Stimulated activated CD4-positive, alpha-beta T cell treated with anti-CD3 and anti-CD28 coated beads, TNF-alpha, amount 100 ng/mL, for 24 hours (primary cell): ENCODE measurements at places on chromosomes 4 and X.

- DNase-seq: no peak
These were observed 2.1 kb upstream of the PITX2 start for GRCh38 chr4:110624904-110625494.

DNA sequence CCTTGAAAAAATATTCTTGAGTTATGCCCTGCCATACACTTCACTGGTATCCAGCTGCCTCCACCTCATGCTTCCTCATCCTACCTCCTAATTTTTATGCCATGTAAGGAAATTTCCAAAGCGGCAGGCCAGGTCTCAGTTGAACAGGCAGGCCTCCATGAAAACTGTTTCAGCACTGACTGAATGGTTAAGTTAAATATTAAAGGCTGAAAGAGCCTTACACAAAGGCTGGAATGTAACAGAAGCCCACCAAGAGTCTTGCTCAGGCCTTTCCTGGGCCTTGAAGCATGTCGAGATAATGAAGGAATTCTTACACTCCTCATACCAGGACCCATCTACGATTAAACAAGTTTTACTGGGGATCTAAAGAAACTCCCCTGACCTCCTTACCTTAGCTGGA, 359.6 kb upstream of the NOCT start:
- DNase-seq: no peak

GRCh38 chr4:138798404-138798803, 217.2 kb upstream of the NOCT start:
- no peak for DNase-seq

- no peak for DNase-seq
These were observed 50.3 kb downstream of the SH3RF1 start for GRCh38 chr4:169220447-169220846.

DNA sequence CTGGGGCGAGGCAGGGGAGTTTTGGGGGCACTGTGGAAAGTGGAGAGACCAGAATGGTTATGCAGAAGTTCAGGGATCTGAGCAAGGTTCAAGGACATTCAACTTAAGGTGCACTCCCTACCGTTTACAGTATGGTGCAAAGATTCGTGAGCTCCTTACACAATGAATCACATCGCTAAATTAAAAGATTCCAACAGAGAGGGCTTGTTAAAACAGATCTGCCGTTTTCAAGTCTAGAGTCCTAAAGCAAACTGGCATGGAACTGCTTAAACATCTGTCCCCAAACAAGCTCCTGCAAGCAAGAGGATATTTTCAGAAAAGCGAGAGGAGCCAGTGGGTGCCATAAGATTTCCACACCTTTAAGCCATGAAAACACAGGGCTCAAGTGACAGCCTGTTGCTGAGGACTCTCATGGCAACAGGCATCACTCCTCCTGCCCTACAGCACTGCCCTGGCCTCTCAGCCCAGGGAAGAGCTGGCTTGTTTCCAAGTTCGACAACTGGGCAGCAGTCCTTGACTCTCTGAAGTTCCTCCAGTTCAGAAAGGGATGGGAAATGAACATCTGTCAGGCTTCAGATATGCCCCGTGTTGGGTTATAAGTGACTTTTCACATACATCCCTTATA, 10.0 kb downstream of the FAM184B start:
- no peak for DNase-seq

DNA sequence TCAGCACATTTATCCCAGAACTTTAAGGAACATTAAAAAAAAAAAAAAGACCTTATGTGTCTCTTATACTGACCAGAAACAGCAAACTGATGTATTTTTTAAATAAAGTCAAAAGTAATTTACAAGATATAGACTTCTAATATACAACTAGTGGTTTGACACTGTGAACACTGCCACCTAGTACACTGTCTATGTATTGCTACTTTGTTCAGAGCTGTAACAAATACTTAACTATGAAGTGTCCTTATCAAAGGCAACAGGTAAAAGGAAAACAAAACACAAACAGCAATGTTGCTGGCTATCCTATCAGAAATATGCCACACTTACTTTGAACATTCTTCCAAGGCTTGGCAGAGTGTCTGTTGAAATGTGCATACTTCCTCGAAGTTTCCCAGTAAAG, 60.4 kb downstream of the CD40LG start:
- DNase-seq: no peak

GRCh38 chr4:153374442-153374841, 30.0 kb downstream of the MND1 start:
- DNase-seq: no peak

DNA sequence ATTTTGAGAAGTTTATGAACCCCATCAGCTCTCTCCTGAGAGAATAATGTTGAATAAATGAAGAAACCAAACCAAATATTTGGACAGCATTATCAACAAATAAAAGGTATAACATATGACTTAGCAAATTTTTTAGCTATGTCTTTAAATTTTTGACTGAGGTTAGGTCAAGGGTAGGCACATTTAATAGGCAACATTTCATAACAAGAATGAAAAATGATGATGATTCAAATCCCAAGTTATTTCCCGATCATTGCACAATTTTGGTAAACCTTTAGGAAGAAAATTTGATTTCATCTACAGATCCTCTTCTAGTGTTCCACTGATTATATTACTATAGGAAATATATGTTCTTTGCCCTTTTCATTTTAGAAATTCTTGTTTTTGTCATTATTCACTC, 123.7 kb upstream of the TLR3 start:
- DNase-seq: no peak

DNA sequence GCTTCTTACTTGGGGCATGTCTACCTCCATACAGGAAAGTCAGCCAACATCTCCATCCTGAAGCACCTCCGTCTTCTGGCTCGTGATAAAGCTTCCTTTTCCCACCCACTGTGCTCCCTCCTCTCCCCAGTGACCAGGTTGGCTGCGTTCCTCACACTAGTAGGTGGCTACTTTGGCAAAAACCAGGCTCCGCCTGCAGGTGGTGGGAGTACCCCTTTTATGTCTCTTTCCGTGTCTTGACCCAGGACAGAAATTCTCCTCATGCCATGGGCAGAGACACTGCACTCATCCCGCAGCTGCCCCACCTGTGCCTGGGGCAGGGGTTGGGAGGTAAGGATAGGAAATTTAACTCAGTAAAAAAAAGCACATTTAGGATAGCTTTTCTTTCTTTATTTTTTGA, 50.9 kb downstream of the ENPP6 start:
- DNase-seq: no peak

DNA sequence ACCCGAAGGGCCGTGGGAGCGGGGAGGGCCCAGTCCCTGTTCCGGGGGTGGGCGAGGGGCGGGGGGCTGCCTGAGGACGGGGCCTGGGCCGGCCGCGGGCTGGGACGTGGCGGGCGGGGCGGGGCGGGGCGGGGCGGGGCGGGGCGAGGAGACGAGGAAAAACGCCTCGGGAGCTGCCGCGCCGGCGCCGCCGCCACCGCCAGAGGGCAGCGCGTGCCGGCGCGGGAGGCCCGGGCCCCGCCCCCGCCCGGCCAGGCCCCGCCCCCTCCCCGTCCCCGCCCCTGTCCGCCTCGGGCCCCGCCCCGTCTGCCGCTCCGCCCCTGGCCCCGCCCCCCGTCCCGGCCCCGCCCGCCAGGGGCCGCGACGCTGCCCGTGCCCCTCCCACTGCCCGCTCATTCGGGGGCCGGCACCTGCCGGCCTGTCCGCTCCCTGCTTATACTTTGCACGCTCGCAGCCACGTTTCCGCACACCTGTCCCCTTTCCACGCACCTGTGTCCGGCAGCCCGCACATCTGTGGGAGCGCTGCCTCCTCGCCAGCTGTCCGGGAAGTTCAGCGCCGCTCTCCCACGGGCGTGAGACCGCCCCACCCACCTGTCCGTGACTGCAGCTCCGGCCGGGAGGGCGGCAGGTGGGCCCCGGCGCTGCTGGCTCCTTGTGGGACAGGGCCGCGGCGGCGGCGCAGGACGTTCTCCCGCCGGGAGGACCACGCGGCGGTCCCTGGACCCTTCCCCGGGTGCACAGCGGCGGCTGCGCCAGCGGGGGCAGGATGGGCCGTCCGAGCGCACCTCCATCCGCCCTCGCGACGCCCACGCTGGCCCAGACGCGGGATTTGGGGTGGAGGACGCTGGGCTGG, 1.7 kb upstream of the FGFRL1 start:
- DNase-seq: no peak

- DNase-seq: no peak
These were observed 143.5 kb downstream of the MGST2 start for GRCh38 chr4:139808808-139809756.

DNA sequence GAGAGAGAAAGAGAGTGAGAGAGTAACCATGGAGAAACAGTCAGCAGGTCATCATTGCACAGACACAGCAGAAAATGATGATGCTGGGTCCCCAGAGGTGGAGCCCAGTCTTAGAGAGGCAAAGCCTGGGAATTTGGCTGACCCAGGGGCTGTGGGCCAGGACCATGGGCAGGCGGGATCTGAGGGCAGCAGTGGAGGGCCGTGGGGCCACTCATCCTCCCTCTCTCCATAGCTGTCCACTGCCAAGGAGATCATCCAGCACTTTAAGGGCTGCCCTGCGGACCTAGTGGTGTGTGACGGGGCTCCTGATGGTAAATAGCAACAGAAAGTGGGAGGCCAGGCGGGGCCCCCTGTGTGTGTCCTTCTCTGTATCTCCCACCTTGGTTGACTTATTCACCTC, 2.8 kb downstream of the FTSJ1 start:
- no peak for DNase-seq

DNA sequence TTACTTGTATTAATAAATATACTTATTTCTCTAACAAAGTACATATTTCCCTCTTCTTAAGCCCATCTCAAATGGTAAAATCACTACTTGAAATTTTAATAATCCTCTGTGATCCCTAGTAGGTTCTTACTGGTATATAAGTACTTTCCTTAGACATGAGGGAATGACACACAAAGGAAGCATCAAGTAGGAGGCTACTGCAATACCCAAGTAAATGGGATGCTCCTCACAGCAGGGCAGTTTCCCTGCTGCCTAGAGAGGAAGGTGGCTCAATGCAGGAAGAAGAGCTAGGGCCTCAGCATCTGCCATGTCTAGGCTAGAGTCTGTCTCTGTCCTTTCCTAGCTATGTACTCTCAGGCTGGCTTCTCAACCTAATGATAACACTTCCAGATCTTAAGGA, 122.1 kb upstream of the DIPK2B start:
- DNase-seq: no peak

- DNase-seq: no peak
These were observed 391.5 kb downstream of the SPOCK3 start for GRCh38 chr4:166842795-166843261.

DNA sequence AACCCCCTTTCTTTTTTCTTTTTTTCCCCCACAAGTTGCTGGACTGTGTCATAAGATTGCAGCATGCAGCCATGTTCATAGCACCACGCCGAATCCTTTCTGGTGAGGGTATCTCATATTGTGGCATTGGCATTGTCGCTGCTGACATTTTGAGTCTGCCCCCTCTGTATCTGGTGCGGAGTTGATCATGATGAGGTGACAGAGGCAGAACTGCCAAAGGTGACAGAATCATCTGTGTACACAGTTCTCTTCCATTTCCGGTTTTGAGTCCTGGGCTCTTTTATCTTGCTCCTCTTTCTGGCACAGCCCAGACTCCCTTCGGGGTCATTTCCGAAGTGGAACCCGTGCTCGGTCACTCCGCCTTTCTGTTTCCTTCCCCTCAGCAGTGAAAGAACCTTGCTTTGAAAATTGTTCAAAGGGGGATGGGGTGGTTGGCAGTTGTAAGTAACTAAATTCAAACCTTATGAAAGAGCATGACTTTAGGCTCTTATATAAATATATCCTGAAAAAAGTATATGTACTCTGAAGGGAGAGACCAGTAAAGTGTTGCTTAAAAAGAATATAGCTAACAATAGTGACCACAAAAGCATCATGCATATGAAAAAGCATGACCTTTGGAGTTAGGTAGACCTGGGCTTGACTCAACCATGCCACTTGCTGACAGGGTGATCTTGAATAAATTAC, 55.0 kb upstream of the BMP2K start:
- DNase-seq: peak; percentile 4

DNA sequence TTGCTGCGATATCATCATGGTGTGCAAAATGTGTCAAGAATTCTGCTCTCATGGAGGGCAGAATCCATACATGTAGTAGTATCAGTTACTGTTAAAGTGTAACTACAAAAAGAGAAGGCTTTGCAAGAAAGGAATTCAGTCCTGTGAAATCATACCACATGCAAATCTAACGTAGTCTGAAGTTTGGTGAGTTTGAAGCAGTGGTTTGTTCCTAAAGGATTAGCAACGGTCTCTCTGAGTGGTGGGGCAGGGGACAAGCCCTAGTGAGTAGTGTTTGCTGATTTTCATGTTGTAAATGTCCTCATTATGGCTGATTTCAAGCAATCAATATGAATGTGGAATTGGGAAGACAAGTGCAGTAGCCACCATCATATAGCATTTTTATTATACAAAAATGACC, 47.1 kb upstream of the CLNK start:
- no peak for DNase-seq

- DNase-seq: no peak
These were observed 724 bp downstream of the THOC2 start for GRCh38 chrX:123731987-123732669.

GRCh38 chr4:74174421-74174820, 16.5 kb downstream of the MTHFD2L start:
- no peak for DNase-seq

DNA sequence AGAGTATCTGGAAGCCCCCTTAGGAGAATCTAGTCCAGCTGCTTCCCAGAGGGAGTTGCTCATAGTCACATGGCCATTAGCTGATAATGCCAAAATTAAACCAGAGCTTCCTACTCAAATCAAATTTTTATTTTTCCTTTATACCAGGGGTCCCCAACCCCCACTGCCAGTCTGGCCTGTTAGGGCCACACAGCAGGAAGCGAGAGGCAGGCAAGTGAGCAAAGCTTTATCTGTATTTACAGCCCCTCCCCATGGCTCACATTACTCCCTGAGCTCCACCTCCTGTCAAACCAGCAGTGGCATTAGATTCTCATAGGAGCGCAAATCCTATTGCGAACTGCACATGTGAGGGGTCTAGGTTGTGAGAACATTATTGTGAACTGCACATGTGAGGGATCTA, 19.2 kb upstream of the TNIP3 start:
- no peak for DNase-seq

DNA sequence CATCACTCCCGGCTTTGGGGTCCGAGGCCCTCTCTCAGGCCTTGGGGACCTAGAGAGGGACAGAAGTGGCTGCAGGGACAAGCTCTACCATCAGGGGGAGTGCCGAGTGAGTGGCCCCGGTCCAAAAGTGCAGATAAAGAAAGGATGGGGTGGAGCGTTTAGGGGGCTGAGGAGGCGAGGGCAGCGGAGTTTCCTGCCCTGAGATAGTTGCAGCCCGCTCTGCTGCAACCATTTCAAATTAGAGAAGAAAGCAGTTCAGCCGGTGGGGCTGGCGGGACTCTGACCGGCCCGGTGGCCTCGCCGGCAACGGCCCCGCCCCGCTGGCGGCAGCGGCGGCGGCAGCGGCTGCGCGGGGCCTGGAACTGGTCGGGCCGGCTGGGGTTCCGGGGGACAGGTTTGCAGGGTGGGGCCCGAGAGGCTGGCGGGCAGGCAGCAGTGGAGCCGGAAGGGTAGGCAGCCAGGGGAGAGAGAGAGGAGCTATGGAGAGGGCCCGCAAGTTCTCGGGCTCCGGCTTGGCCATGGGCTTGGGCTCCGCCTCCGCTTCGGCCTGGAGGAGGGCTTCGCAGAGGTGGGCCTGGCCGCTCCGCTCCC, 7.6 kb downstream of the DLG3 start:
- no peak for DNase-seq

GRCh38 chr4:70556856-70557255, 35.2 kb upstream of the AMBN start:
- no peak for DNase-seq

- no peak for DNase-seq
These were observed 32.5 kb upstream of the AP1AR start for GRCh38 chr4:112199041-112199440.
